ENCODE measurements at places on chromosomes 12 and 14.

- no peak for DNase-seq
These were observed 52.5 kb upstream of the RIN3 start for GRCh38 chr14:92460916-92461579.

GRCh38 chr12:9346866-9347327 lies 138.7 kb upstream of the PZP start:
- DNase-seq = no peak

DNA sequence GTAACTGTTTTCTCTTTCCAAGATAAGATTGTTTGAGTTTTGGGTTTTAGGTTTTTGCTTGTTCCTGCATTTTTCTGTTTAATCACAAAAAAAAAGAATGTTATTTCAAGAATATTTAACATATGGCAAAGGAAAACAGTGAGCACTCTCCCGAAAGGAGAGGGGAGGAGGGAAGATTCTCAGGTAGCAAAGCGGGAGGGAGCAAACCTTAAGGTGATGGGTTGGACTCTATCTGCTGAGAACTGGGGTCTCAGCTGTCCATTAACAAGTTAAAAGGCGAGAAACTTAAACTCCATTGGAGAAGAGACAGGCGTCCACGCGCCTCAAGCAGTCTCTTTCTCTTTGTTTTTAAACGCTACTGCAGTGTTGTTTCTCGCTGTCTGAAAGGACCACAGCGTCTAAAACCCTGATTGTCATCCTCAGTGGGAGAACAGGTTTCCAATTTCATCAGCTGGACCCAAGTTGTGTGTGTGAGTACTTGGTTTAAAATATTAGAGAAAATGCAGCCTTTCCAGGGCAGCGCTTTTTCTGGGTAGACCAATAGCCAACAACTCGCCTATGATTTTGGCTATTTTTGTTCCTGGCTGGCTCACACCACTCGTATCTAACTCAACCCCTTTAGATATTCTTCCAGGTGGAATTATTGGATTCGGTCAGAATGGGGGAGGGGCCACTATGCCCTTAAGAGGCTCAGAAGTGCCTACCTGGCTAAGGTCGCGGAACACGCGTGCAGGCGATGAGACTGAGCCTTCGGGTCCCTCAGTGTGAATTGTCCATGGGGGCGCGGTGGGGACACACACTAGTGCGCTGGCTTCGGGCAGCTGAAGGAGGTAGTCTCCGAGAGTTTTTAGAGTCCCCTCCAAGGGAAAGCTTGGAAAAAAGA lies 8.2 kb downstream of the SIX1 start:
- DNase-seq = no peak

DNA sequence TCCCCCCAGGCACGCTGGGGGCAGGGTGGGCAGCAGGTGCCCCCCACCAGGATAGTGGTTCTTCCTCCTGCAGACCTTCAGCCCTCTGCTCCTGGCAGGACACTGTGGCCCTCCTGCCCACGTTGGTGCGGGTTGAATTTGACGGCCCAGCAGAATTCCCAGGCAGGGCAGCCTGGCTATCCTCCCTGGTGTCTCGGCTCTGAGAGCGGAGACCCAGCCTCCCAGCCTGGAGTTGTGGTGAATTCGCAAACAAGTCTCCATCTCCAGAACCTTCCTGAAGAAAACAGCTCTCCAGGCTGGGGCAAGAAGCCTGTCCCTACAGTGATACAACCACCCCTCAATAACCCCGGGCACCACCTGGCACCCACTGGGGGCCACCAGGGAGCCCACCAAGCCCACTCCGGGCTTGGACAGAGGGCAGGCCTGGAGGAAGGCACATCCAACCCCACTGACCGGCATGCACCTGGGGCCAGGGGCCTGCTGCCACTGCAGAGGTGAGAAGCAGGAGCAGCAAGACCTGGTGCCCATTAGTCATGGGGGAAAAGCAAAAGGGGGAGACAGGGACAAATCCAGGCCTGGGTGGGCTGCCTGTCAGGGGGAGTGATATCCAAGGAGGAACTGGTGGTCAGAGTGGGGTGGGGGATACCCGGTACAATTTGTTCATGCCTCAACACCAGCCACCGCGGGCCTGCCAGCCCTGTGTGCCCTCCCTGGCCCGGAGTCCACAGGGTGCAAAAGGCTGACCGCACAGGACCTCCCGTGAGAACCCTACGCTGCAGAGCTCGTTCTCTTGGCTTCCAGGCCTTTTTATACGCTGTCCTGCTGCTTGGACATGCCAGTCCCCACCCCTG lies 3.6 kb downstream of the ANKRD9 start:
- no peak for DNase-seq

DNA sequence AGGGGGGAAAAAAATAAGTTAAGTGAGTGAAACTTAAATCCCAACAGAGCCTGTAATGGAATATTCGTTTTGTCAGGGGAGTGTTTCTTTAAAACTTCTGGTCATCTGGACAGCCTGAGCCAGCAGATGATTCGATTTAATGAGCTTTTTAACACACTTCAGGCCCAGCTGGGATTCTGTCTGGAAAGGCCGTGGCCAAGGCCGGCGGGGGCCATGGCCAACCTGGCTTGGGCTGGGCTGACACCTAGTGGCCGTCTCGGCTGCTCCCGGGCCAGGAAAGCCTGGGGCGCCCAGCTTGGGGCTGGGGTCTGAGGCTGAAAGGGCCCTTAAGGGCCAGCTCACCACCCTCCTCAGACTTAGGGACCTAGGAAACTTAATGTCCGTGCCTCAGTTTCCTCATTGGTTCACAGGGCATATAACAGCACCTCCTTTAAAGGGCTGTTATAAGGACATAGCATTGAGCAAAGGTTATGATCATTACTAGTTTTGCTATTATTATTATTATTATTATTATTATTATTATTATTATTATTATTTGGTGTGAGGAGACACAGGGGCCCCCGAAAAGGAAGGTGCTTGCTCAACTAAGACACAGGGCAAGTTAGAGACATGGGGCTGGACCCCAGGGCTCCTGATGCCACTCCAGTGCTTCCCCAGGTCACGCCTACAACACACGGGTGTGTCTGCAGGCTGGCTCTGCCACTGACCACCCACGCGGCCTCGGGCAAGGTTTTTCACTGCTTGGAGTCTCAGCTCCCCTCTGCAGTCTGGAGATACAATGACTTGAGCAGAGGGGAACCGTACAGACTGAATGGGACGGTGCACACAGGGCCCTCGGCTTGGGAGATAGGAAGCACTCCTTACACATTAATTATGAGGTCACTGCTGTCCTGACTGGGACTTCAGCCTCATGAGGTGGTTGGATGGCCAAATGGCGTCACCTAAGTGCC lies 84.0 kb downstream of the SYNE3 start:
- DNase-seq = no peak

DNA sequence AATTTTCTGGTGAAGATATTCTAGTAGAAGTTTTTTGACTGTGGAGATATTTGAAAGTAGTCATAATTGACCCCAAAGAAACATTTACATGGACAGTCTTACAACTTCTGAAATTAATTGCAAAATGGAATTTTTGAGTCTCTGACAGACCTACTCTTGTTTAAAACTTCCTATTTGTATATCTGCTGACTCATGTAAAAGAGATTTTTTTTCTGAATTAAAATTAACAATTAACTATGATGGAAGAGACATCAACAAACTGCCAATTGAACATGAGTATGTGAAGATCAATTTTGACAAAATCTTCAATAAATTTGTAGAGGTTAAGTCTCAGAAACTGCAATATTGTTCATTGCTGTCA lies 108.5 kb upstream of the MAX start:
- no peak for DNase-seq

GRCh38 chr14:32449648-32450047 lies 120.5 kb downstream of the AKAP6 start:
- no peak for DNase-seq

- no peak for DNase-seq
These were observed 336.8 kb downstream of the LRIG3 start for GRCh38 chr12:58583529-58583928.

- peak; percentile 63 for DNase-seq
These were observed 10.3 kb upstream of the CD27 start for GRCh38 chr12:6434205-6435140.

DNA sequence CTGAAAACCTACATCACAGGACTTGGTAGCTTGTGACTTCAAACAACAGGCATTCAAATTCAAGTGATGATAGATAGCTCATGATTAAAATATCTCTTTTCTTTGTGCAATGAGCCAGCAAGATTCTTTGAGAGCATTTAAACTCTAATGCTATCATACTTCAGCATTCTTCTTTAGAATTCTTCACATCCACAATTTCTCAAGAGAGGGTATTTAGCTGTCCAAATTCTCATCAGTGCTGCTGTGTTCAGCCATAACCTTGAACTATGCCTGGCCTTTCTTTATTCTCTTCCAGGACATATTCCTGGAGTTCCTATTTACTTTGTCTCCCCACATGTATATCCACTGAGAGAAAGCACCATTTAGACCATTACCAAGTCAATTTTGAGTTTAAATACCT lies 321.1 kb downstream of the EGLN3 start:
- no peak for DNase-seq

- no peak for DNase-seq
These were observed 49.7 kb downstream of the IGF1 start for GRCh38 chr12:102430661-102431060.

DNA sequence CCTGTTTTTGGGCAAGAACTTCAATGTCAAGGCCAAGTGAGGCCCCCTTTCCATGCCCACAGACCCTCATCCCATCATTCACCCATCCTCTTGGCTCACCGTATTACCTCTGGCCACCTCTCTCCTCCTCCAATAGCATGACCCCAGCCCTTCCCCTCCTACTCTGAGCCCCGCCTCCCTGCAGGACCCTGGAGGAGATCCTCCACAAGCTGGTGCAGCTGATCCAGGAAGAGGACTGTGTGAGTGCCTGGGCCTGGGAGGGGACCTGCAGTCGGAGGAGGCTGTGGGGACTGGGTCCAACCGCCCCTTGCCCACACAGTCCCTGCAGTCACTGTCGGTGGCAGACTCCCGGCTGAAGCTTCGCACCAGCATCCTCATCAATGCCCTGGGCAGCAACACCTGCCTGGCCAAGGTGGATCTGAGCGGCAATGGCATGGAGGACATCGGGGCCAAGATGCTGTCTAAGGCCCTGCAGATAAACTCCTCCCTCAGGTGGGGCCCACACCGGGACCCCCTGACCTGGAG lies 7.2 kb downstream of the CARMIL3 start:
- no peak for DNase-seq

GRCh38 chr14:44477953-44478352 lies 29.1 kb downstream of the FSCB start:
- no peak for DNase-seq

Data from stimulated activated CD4-positive, alpha-beta T cell treated with anti-CD3 and anti-CD28 coated beads, Interleukin-15, amount 100 ng/mL, for 24 hours (primary cell).